ENCODE measurements at places on chromosomes 12 and 14.

DNA sequence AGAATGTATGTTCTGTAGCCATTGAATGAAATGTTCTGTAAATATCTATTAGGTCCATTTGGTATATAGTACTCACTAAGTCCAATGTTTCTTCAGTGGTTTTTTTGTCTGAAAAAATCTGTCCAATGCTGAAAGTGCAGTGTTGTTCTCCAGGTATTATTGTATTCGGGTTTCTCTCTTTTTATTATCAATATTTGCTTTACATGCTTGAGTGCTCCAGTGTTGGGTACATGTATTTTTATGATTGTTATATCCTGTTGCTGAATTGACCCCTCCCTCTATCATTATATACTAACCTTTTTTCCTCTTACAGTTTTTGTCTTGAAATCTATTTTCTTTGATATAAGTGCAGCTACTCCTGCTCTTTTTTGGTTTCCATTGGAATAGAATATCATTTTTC, 382.2 kb downstream of the CCER1 start:
- no peak for DNase-seq

- DNase-seq, result no peak
These were observed 118.0 kb upstream of the CCDC198 start for GRCh38 chr14:57611555-57612075.

- DNase-seq, result no peak
These were observed 8.5 kb upstream of the ERP27 start for GRCh38 chr12:14946861-14947260.

- DNase-seq, result no peak
These were observed 47.7 kb downstream of the ATP6V1D start for GRCh38 chr14:67311868-67312267.

GRCh38 chr12:109598428-109598854, 24.8 kb downstream of the MVK start:
- DNase-seq, result no peak

- no peak for DNase-seq
These were observed 224.1 kb downstream of the BCAT1 start for GRCh38 chr12:24724814-24725213.

- DNase-seq, result no peak
These were observed 11.3 kb downstream of the LRRC74A start for GRCh38 chr14:76837524-76837923.

DNA sequence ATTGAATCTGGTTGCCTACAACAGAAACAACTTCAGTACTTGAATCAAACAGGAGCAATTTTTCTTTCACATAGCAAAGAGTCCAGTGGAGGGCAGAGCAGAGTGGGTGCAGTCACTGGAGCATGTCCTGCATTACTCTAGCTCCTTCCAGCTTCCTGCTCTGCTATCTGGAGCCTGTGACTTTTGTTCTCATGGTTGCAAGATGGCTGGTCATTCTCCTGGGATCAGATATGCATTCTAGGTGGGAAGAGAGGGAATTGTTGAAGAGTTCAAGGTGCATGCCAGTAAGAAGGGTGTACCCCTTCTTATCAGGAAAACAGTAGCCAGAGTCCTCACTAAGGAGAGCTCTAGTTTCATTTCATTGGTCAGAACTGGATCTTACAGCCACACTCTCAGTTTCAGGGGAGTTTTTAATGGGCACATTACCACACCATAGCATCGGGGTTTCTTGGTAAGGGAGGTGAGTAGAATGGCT, 8.0 kb downstream of the IFT43 start:
- no peak for DNase-seq

- DNase-seq, result no peak
These were observed 5.1 kb upstream of the MAGOHB start for GRCh38 chr12:10618338-10618987.

DNA sequence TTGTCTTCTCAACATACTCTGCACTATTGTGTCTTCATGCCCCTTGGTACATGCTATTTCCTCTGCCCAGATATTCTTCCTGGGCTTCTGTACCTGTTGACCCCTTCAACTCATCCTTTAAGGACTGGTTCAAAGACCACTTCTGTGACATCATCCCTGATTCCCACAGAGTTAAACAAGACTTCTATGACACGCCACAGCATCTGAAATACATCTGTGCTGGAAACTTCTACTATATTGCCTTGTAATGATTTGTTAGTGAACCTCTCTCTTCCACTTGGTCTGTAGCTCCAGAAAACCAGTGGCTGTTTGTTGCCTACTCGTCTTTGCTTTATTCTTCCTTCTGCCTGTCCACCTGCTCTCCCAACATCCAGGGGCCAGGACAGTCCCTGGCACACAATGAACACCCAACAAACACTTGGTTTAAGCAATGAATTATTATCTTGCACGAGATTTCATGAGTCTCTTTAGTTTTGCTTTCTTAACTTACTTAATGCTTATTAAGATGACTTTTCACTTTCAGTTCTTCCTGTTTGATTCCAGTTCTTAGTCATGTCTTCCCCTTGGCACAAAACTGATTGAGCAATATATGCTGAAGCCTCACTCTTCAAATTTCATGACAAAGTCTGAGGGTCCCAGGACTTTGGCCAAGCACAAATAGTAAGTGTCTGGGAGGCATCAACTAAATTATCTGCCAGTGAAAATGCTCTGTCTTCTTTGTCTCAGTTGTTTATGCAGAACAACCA, 485.9 kb downstream of the APAF1 start:
- no peak for DNase-seq

DNA sequence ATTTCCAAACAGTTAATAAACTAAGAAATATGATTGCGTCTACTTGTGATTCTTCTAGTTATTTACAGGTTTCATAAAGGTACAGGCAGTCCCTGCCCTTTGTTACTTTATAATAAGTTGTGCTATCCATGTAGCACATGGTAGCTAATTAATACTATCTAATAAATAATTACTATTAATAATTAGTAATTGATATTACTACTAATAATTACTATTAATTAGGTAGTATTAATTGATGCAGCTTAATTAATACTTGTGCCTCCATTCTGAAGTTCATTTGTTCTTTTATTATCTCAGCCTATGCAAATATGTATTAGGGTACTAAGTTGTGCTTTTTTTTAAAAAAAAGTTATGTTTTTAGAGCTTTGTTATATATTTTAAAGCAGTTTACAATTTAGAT, 92.3 kb upstream of the TRHDE start:
- no peak for DNase-seq

GRCh38 chr12:51865757-51866270, 17.3 kb upstream of the FIGNL2 start:
- no peak for DNase-seq

DNA sequence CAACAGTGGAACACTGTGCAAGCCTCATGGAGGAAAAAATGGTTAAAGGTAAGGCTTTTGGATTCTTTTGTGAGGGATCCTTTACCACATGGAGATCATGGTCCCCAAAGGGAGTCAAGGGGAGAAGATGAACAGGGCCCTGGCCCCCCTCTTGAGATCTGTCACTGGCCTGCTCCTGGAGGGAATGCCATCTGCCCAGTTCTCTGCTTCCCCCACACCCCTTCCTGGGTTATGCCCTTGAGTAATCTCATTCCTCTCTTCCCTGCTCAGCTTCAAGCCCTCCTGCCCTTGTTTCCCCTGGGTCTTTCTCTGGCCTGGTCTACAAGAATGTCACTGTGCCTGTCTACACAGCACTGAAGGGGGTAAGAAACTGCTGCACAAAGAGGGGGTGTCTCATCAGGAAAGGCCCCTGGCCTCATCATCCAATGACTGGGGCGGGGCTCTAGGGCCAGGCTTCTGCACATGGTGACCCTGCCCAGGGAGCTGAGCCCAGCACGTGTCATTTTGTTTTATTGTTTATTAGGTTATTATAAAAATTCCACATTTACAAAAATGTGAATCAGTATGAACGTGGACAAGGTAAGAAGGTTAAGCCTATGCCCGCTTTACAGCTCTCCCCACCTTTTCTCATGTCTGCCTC, 30.3 kb downstream of the PIGH start:
- no peak for DNase-seq

GRCh38 chr12:19912991-19913390, 455.3 kb upstream of the PDE3A start:
- DNase-seq, result no peak

GRCh38 chr14:101476916-101477553, 84.3 kb upstream of the DIO3 start:
- no peak for DNase-seq

DNA sequence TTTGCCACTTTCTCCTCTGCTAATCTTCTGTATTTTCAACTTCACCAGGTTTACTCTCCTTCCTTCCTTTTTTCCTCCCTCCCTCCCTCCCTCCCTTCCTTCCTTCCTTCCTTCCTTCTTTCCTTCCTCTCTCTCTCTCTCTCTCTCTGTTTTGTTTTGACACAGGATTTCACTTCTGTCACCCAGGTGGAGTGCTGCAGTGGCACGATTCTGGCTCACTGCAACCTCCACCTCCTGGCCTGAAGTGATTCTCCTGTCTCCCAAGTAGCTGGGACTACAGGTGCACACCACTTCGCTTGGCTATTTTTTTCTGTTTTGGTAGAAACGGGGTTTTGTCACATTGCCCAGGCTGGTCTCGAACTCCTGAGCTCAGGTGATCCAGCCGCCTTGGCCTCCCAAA, 181.2 kb upstream of the BTG1 start:
- no peak for DNase-seq

GRCh38 chr14:63203015-63203414, 1.2 kb upstream of the RHOJ start:
- no peak for DNase-seq

GRCh38 chr14:73427516-73428264, 30.7 kb downstream of the NUMB start:
- no peak for DNase-seq

DNA sequence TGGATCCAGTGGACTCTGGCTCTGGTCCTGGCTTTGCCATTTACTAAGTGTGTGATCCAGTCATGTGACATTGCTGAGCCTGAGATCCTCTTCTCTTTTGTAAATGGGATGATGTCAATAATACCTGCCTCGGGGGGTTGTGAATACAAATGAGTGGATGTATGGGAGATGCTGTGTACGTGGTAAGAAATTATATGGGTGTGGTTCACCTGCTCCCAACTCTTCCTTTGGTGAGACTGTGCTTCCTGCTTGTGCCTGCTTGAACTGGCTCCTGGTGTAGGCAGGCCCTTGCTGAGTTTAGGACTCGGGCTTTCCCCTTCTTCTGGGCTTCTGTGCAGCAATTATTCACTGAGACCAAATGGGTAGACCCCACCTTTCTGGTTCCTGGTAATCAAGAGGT, 189.5 kb upstream of the FRMD6 start:
- DNase-seq, result no peak

GRCh38 chr14:84871734-84872133, 658.2 kb upstream of the FLRT2 start:
- no peak for DNase-seq

- DNase-seq, result no peak
These were observed 16.1 kb downstream of the SLC48A1 start for GRCh38 chr12:47789141-47789540.

DNA sequence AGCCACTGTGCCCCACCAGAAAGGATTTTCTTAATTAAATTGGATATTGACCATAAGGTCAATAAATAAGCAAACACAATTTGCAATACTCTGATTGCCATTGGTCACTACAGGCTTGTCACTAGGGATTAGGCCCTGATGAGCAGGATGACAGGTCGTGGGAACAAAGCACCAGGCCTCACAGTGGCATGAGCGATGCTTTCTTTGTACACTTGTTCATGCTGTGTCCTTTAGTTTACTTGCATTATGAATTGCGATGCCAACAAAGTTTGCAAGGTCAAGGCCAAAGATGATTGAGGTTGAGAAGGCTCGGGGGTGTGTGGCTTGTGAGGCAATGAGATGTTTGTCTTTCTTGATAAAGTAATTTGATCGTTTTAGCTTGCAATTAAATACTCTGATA, 136.0 kb downstream of the TTC8 start:
- no peak for DNase-seq

DNA sequence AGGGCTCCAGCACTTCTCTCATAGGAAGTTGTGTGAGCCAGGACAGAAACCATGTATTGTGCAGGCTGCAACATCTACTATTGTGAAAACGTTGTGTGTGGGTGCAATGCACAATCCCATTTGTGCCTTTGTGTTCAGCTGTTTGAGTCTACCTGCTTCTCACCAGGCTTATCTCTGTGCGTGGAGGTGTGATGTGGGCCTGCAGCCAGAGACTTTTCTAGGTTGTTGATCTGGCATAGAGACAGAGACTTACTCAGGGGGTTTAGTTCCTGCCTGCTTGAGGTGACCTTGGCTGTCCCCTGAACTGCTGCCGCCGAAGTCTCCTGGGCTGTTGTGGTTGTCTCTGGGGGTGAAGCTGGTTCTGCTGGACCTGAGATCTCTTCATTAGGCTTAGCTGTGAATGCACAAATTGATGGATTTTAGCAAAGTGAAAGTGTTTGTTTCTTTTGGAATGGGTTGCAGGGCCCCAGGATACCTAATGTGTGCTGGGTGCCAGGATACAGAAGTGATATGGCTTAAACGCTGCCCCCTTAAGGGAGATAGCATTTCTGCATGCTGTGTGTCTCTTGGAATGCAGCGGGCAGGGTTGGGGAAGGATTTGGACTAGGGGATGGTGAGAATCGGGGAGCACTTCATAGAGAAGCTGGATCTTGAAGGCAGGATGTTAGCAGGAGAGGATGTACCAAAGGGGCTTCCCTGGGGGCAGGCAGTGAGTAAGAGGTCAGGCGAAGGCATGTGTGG, 2.5 kb downstream of the LACRT start:
- no peak for DNase-seq

DNA sequence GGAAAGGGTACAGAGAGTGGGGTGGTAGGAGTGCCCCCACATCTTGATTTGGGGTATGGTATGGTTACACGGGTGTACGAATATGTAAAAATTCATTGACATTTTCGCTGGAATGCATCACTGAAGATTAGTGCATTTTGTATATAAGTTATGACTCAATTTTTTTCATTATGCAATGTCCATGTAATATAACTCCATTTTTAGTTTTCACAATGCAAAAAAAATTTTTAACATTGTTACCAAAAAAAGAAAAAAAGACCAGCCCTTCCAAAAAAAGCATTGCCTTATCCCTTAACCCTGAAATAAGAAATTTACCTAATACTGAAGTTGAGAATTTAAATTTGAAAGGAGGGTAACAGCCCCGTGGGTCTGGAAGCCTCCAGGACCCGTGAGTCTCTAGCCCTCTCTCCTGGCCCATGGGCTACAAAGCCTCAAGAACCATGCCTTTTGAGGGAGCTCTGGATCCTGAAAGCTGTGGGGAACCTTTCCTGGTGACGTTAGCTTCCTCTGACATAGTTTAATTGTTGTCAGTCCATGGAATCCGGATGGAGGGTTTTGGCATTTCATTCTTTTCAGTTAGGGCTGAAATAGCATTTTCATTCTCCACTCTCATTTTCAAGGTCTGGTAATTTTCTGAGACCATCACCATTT, 55.6 kb upstream of the ACTN1 start:
- no peak for DNase-seq

DNA sequence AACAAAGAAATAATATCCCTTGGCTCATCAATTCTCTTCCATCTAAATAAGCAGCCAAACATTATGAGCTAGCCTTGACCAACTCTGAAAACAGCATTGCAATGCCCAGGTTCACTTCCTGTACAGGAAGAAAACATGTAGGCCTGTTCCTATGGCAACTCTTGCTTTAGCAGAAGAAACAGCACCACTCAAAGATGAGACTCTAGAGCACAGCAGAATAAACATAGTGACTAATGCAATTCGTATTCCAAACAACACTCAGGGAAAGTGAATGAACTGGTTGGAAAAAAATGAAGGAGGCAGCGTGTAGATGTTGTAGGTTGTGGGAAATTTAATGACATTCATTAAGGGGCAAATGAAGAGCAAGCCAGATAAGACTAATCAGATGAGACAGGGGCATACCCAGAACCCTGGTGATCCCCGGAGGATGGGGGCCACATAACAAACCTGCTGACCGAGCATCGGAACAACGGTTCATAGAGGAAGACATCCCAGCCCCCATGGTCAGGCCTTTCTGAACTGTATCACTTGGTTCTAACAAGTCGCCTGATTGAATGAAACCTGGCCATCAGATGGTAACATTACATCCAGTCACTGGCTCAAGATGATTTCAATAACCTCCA, 9.0 kb downstream of the ARHGDIB start:
- no peak for DNase-seq
